Heart right ventricle (tissue), 16 donors: ENCODE measurements at places on chromosomes 12 and 14.

DNA sequence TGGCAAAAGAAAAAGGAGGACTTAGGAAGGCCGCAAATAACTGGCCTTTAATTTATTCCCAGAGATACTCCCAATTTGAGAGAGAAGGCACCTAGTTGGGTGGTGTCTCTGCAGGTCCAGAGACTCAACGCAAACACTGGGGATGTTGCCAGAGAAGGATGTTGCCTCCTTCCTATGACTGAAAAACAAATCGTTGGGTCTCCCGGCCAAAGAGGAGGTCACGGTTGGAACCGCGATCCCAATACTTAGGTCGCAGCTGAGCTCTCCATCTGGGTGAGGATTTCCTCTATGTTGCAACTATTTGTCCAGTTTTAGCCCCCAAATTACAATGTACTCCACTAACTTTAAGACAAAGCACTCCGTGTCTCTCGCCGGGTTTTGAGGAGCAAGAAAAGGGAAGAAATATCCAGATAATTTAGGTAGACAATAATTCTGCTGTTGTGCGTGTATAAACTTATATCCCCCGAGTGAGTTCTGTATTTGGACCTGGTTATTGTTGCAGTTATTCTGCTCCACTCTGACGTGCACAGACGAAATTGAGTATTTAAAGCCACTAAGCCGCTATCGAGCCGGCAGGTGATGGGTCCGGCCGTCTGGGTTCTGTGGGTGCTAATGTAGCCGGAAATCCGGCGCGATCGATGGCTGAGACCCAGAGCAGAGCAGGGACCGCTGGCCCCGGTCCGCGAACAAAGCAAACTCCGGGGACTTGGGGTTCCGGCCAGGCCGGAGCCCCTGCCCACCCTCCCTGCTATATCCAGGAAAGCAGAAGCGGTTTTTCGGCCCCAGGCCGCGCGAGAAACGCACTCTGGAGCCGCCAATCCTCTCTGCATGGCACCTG is 5.7 kb downstream of the HOXC12 start:
- DNase-seq = no peak

GRCh38 chr14:27528328-27528727 is 930.5 kb upstream of the NOVA1 start:
- no peak for DNase-seq

DNA sequence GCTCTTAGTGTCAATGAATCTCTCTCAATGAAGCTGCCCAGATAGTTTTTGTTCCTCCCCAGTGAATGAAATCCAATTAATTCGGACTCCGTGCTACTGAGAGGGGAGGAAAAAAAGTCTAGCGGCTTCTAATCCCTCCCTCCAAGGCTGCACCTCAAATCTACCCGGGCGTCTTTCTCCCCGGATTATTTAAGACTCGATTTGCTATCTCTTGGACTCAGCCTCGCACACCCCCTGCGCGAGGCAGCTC is 134 bp downstream of the DUSP6 start:
- no peak for DNase-seq

GRCh38 chr14:91554535-91555332 is 44.6 kb upstream of the PPP4R3A start:
- DNase-seq = no peak

DNA sequence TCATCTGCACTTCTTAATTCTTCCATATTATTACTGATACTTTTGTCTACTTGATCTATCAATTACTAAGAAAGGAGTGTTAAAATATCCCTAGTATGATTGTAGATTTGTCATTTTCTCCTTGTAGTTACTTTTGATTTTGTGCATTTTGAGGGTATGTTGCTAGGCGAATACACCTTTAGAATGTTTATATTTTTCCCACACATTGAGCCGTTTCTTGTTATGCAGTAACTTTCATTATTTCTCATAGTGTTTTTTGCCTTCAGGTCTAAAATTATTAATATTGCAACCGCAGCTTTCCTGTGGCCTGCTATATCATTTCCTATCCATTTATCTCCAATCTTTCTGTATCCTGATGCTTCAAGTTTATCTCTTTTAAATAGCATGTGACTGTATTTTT is 44.6 kb upstream of the C12orf42 start:
- DNase-seq = no peak
